ENCODE measurements at places on chromosomes 1 and 21.

DNA sequence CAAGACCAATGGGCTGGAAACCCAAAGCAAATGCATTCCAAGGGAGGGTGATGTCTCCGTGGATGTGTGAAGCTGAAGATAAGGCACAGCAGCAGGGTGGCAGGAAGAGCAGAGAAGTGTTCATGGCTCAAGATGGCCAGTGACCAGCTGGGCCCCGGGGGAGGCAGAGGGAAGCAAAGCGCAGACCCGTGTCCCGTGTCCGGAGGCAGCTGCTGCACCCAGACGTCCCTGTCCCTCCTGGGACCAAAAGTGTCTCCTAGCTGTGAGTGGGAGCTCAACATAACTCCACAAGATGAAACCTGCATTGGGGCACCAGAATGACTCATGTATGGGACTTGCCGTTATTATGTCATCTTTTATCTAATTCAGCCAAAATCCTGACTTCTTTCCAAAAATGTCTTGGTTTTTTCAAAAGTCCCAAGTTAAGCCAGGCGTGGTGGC, 118.2 kb downstream of the RIPK4 start:
- peak; percentile 77 for DNase-seq

DNA sequence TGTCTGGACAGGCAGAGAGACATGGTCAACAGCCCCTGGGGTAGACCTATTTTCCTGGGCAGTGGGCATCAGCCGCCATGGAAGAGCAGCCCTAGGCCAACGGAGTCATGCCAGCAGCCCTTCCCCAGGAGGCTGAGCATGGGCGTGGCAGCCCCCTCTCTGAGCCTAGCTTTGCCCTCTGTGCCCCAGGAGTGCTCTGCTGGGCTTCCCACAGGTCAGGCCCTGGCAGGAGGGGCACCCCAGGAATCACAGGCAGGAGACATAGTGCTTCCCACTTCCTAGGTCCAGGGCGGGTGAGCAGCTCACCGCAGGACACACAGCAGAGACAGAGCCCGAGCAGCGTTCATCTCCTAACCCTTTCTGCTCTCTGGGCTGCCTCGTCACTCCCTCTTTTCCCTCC, 132.8 kb downstream of the GLIS1 start:
- no peak for DNase-seq

- no peak for DNase-seq
Measured at GRCh38 chr1:34870395-34870794, 10.8 kb upstream of the SMIM12 start.

- DNase-seq, result no peak
Measured at GRCh38 chr1:22137004-22137720, 5.7 kb downstream of the WNT4 start.

GRCh38 chr1:196001188-196001587, 607.1 kb downstream of the KCNT2 start:
- DNase-seq, result no peak

DNA sequence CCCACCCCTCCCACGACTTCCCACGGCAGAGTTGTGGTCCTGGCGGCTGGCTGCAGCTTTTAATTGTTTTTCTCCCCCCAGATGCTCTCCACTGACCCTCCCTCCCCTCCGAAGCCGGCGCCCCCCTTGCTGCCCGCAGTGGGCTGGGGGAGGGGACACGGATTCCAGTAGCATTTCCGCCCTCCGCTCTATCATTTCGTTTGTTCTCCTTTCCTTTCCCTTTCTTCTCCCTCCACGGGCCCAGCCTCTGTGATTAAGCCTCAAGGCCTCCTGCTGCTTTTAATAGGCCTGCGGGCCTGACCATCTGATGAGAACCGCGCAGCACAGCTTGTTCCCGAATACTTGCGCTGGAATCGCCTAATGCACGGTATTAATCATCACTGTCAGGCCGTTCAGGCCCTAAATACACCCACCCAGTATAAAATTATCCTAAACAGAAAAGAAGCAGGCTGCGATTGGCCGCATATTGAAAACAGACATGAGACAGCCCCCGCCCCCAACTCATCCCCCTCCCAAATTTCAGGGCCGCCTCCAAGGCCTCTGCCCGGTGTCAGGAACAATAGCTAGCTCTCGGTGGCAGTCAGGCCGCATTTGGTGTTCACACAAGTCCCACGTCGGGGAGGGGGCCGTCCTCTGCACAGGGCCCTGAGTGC, 102.0 kb upstream of the ARHGEF16 start:
- DNase-seq, result peak; percentile 54

- DNase-seq, result peak; percentile 52
Measured at GRCh38 chr1:203796236-203796605, 798 bp downstream of the ZBED6 start.

GRCh38 chr1:108583757-108584427, 24.0 kb downstream of the EEIG2 start:
- DNase-seq, result no peak
